ENCODE measurements at places on chromosomes 11 and 22.

GRCh38 chr11:48077251-48077650 is 96.9 kb downstream of the PTPRJ start:
- DNase-seq = no peak

- no peak for DNase-seq
Observed at GRCh38 chr11:61947486-61948210, 2.5 kb upstream of the BEST1 start.

DNA sequence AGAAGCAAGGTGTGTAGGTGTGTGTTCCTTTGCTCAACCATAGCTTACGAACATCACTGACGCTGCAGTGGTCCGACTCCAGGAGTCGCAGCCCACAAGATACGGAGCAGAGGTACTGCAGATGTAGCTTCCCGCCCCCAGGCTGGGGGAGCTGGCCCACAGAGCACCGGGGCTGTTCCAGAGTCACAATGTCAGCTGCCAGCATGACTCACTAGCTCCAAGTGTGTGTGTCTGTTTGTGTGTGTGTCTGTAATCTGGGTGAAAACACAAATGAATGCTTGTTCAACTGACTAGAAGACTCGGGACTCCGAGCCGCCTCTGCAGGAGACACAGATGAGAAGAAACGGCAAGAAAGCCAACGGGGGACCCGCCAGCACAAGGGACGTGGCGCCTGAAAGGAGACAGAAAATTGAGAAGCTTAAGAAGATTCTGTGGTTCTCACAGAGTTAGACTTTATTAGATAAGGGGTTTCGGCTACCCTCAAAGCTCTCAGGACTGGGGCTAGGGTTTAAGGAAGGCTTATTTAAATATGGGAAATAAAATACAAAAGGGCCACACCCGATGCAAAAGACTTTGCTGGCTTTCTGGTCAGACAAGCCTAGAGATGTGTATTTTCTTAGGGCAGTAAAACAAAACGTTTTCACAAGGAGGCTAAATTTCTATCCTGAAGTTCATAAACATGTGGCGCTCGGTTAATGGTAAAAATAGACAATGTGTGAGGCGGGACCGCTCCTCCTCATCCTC is 10.7 kb downstream of the VSIG10L2 start:
- no peak for DNase-seq

DNA sequence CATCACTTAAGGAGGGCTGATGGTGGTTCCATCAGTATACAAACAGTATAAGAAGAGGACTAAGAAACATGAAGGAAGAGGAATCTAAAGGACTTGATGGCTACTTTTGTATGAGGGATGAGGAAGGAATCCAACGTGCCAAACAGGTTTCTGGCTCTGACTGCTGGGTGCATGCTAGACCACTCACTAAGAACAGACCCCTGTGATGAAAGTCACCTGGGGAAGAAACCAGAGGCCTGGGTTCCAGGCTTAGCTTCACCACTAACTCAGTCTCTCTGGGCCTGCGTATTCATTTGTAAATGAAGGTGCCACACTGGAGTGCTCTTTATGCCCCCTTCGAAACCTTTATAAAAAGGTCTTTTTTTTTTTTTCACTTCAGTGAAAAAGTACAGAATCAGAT is 55.1 kb downstream of the AAMDC start:
- no peak for DNase-seq

DNA sequence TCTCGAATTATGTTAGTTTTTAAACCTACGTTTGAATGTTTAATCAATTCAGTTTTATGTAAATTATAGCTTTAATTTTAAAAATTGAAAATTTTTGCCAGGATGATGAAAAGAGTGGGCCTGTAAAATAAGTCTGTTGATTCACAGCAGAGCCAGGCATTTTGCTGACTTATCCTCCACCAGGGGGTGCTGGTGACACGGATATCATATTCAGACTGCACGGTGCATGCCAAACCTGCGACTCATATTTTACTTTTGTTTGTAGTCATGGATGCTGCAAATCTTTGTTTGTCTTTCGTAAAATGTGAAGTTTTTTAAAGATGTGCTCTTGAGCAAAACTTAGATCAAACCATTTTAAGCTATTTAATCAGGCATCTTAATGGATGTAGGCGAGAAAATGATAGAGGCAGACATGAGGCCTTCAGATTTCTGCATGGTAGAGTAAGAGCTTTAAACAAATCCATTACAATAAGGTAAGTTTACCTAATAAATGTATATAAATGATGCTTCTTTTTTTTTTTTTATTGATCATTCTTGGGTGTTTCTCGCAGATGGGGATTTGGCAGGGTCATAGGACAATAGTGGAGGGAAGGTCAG is 3.6 kb upstream of the OR8B3 start:
- peak; percentile 26 for DNase-seq

GRCh38 chr11:17293311-17293710 is 16.8 kb downstream of the NUCB2 start:
- DNase-seq = no peak

DNA sequence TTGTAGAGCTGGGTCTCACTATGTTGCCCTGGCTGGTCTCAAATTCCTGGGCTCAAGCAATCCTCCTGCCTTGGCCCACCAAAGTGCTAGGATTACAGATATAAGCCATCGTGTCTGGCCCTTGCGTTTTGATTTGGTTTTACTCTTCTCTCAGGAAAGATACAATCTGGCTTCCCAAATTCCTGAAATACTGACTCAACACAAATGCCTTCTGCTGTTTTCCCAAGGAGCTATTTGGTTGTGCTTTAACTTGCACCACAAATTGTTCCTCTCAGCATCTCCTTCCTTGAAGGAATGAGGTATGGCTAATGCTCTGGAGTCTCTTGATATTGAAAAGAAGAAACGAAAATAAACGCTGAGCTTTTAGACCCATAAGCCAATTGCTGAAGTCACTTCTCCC is 110.0 kb upstream of the PAX6 start:
- no peak for DNase-seq

DNA sequence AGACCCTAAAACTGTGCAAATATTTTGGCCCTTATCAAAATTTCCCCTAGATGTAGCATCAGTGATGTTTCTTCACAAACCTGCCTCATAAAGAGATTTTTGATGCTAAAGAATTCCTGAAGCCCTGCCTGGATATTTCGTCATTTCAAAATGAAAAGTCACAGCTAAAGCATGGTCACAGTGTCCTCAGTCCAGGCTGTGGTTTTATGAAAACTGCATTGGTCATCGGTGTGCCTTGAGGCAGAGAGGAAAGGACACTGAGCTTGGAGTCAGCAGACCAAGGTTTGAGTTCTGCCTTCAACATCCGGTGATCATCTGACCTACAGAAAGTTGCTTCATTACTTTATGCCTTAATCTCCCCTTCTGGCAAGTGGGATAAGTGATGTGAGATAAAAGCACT is 34.8 kb upstream of the ALKBH3 start:
- DNase-seq = no peak

DNA sequence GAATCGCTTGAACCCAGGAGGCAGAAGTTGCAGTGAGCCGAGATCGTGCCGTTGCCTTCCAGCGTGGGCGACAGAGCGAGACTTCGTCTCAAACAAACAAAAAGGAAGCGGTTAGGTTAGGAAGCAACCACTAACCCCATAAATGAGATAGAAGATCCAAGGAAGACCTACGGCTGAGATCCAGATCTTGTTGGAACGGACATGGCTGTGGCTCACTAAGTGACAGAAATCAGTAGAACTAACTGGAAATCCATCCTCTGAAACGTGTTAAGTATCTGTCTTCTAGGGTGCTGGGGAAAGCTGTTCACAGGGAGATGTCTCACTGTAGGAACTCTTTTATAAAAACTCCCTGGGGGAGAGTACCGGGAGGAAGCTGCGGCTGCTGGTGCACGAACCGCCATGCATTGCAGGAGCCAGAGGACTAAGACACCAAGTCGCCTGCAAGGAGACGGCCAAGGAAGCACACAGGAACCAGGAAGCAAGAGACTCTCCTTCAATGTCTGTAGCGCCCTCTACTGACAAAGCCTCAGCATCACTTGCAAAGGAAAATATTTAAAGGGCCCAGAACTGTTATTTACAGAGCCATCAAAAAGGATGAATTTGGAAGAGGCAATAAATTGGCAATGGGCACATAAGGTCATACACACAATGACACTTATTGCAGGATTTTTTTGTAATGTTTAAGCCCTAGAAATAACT is 16.9 kb upstream of the SPTY2D1 start:
- DNase-seq = no peak

- DNase-seq = no peak
Observed at GRCh38 chr11:110797453-110797852, 85.2 kb upstream of the ARHGAP20 start.

DNA sequence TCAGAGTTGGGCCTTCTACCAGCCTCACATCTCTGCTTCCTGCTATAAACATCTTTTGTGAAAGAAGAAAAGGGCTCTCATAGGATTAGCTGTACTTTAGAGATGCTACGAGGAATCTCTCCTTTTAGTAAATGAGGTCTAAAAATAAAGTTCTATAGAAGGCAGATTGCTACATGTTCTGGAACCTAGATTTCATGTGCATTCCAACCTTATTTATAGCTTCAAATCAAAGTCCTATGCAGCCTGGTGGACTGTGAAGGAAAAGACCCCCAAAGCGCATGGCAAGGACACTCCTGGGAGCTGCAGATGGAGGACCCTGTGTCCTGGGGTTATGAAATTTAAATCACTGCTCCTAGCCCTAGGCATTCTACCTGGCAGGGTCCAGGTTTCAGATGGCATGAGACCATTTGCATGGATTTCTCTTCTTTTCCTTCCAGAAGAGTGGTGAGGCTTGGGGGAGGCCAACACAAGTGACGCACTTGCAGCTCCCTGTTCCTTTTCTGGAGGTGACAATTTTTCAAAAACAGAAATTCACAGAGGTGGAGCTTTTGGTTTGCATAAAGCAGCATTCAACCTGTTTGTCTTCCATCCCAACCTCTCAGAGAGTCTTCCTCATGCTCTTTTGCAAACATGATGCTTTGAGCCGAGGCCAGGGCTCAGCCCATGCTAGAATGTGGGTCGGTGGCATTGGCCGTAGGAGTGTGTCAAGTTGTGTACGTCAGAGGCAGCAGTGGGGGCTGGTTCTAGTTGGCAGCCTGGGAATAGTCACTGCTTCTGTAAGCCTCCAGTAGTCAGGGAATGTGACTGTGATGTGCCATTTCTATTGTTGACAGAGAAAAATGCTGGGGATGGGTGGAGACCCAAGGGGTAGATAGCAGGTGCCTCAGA is 6.3 kb downstream of the CRY2 start:
- no peak for DNase-seq

DNA sequence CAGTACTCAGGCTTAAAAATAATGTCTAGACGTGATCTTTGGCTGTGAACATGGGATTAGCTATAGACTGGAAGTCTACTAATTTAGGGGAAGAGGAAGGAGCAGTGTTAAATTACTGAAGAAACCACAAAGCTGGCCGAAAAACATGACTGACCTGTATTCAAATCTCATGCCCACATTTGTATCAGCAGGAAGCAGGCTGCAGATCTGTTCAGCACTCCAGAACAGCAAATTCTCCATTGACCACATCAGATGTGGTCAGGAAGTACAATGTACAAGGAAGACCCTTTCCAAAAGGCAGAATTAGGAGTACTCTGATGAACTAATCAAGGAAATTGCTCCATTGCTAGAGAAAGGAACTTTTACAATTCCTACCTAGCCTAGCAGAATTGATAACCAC is 31.7 kb downstream of the DCDC1 start:
- DNase-seq = no peak

DNA sequence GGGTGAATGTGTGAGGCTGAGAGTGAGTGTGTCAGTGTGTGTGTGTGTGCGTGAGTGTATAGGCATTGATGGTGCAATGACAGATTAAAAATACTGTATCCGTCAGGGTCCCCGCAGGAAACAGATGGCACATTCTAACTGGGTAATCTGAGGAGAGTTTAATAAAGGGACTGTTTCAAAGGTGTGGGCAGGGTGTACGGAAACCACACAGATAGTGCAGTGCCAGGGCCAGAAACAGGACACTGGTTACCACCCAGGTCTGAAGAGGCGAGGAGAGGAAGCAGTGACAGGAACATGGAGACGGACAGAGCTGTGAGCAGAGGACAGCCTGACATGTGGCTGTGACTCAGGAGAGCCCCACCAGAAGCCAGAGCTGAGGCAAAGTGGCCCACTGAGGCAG is 16.5 kb downstream of the P2RX3 start:
- no peak for DNase-seq

GRCh38 chr11:86152006-86152862 is 83.3 kb upstream of the PICALM start:
- peak; percentile 26 for DNase-seq

GRCh38 chr11:70141486-70142220 is 61.4 kb upstream of the FADD start:
- peak; percentile 61 for DNase-seq

DNA sequence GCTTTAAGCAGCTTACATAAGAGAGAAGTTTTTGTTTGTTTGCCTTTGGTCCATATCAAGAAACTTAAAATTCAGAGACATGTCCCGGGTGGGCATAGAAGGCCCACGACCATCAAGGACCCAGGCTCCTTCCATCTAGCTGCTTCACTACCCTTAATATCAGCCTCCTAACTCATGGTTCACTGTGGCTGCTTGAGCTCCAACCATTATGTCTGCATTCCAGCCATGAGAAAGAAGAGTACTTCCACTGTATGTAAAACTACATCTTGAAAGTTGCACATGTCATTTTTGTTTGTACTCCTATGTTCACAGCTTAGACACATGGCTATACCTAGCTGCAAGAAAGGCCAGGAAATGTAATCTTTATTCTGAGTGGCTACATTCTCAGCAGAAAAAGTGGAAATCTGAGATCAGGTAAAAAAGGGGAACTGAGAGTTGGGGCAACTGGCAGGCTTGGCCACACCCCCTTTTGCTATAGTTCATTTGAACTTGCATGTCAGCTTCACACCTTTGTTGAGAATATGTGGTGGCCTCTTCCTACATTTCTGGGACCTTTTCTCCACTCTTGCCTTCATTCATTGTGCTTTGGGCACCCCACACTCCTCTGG is 81.3 kb upstream of the TP53I11 start:
- DNase-seq = no peak

- DNase-seq = no peak
Observed at GRCh38 chr22:24224468-24224867, 20.4 kb downstream of the GGT5 start.

- DNase-seq = no peak
Observed at GRCh38 chr22:26122920-26123468, 46.3 kb upstream of the SEZ6L start.

DNA sequence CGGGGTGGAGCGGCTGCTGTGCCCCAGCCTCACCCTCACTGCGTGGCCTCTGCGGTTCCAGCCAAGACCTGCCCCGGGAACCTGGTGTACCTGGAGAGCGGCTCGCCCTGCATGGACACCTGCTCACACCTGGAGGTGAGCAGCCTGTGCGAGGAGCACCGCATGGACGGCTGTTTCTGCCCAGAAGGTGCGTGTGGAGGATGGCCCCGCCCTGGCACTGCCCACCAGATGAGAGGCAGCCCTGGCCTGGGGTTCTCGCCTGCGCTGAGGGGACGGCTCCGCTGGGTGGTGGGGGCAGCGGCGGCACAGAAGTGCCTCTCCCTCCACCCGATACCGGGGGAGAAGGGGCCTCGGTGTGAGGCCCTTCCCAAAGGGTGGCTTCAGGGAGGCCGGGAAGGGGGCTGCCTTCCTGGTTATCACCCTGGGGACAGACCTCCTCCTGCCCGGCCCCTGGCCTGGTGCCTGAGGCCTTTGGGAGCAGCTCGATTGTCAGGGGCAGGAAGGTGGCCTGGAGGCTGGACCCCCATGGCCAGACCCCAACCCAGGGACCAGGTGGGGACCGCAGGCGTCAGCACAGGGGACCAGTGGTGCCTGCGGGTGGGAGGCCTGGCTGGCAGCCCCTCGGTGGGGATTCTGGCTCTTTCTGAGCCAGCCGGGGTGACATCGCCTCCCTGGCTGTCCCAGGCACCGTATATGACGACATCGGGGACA is 7.1 kb downstream of the MUC2 start:
- DNase-seq = no peak

- peak; percentile 60 for DNase-seq
Observed at GRCh38 chr11:70174547-70175235, 28.4 kb upstream of the FADD start.

All from spinal cord (tissue), 10 donors.